ENCODE measurements at places on chromosomes 5 and 9.

DNA sequence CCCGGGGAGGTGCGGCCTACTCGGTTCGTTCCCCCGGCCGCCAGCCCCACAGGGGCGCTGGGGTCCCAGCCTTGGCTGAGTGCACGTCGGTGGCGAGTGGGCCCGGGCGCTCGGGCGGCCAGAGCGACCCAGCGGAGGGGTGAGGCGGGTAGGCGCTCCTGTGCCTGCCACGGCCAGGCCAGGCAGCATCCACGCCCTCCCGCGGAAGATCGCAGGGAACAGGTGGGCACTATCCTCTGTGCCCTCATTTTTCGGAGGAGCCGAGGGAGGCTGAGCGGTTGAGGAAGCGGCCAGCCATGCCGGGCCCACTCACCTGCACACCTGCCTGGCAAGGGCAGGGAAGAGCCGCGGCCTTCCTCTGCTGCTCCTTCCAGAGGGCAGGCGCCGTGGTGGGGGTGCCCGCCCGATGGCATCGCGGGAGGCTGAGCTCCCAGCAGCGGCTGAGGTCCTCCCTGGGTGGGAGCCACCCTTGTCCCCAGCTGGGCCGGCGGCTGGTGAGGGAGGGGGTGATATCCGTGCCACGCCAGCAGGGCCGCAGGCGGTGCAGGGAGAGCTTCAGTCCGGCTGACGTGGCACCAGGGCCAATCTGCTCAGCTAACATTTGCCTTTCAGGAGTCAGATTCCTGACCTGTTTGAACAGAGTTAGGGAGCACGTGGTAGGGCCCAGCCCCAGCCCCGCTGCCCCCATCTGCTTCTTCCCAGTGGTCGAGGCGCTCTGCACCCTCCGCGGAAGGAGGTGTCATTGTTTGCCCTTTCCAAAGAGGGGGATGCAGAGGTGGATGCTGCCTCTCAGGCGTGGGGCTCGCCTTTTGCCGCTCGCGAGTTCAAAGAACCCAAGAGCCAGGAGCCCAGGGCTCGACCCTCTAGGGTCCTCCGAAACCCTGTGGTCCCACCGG is 1.6 kb upstream of the SEC16A start:
- DNase-seq, result no peak

- no peak for DNase-seq
These were observed 35.4 kb upstream of the IL17B start for GRCh38 chr5:149414405-149415065.

DNA sequence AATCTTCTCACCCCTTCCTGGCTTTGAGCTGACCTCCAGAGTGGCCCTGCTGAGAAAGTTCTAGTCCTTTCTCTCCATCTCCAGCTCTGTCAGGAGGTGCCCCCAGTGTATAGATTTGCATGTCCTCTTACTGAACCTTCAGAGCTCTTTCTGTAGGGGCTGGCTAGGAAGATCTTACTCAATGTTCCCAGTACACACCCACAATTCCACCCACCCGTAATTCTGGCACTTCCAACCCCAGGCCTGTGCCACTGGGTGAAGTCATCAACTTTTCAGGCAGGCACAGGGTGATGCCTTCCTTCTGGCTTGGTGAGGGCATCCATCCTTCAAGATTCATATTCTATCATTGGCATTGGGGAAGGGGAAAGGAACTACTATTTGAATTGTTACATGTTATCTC is 75.9 kb downstream of the ACER2 start:
- no peak for DNase-seq

DNA sequence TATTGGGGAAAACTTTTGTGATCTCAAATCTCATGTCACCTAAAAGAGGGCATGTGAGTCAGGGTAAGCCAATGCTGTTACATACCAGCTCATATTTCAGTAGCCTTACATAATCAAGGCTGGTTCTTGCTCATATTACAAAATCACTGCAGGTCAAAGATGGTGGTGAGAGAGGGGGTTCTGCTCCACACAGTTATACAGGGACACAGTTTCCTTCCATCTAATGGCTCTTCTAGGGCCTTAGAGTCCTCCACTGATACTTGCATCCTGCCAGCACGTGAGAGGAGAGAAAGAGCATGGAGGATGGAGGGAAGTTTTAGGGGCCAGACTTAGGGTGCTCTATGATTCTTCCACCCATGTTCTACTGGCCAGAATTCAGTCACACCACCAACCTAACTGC is 130.0 kb downstream of the LIFR start:
- DNase-seq, result no peak

DNA sequence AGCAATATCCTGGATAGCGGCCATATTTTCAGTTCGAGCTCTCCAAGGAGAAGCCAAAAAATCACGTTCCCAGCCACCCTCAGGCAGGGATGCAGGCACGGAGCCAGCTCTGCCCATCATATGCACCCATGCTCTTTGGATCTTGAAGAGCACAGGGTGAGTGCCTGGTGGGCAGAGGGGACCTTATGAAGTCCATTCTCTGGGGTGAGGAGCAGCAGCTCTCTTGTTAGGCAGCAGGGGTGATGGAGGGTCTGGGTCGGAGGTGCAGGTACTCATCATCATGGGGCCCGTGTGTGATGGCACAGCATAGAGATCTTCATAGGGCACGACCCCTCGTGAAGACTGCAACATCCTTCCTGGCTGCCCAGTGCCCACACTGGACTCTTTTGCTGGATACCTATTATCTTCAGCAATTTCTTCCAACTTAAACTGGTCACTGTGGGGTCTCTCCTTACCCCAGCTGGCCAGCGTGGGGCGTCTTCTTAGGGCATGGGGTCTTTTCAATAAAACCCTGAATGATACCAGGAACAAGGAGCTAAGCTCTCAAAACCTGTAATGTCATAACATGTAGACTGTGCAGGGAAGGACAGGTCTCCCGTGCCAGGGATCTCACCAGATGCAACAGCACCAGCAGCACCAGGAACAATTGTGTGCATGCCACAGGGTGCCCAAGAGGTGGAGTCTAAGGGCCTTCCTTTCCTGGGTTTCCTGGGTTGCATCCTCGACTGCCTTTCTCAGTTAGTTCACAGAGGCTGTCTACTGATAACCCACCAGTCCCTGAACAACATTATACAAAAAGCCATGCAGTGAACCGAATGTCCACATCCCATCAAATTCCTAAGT is 165.0 kb downstream of the TENT4A start:
- no peak for DNase-seq
